Fibroblast of skin of right biceps (primary cell): ENCODE measurements at places on chromosomes 6 and 20.

DNA sequence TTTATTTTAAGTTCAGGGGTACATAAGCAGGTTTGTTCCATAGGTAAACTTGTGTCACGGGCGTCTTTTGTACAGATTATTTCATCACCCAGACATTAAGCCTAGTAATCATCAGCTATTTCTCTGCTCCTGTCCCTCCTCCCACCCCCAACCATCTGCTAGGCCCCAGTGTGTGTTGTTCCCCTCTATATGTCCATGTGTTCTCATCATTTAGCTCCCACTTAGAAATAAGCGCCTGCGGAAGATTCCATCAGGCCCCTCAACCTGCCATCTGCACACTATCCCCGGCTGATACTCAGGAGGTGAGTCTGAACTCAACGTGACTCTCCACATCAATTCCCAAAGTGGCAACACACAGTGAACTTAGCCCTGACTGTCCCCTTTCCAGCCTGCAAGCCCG lies 228.0 kb upstream of the SYNDIG1 start:
- DNase-seq = no peak

DNA sequence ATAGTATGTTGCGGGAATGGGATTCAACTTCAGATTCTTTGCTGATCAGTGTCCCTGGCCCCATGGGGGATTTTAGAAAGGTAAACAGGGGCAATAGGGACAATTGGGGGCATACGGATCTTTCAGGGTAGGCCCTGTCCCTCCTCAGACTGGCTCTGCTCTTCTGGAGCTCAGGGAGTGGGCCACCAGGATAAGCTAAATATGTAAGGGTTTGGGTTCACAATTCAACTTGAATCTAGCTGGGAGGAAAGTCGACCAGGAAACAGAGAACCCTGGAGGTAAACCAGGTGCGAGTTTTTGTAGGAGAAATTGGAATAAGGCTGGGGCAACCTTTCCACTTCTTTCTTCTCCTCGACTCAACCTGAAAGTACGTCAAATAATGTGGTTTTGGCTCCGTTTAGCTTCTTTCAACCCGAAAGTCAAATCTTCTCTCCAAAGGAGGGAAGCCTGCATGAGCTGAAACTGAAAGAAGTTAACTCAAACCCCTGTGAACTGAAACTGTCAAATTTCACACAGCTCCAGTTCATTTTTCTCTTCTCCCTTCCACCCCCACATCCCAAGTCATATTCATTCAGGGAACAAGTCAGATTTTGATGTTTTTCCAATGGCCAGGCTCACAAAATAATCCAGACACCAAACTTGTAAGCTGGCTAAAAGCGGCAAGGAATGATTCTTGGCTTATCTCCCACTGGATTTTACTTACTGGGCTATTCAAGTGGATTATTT lies 278.2 kb downstream of the CLIC5 start:
- no peak for DNase-seq

DNA sequence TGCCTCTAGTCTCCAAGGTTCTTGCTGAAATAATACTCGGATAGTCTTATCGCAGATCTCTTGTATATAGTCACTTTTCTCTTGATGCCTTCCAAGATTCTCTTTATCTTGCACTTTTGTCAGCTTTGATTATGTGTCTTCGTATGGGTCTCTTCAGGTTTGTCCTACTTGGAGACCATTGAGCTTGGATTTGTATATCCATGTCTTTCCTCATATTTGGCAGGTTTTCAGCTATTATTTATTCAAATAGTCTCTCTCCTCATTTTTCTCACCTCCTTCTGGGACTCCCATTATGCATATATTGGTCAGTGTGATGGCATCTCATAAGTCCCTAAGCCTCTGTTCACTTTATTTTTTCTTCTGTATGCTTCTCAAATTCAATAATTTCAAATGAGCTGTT lies 23.0 kb downstream of the ECI2 start:
- DNase-seq = no peak

GRCh38 chr6:121548131-121548530 lies 112.7 kb downstream of the GJA1 start:
- DNase-seq = no peak

- no peak for DNase-seq
Observed at GRCh38 chr6:32387589-32388340, 16.1 kb upstream of the TSBP1 start.

DNA sequence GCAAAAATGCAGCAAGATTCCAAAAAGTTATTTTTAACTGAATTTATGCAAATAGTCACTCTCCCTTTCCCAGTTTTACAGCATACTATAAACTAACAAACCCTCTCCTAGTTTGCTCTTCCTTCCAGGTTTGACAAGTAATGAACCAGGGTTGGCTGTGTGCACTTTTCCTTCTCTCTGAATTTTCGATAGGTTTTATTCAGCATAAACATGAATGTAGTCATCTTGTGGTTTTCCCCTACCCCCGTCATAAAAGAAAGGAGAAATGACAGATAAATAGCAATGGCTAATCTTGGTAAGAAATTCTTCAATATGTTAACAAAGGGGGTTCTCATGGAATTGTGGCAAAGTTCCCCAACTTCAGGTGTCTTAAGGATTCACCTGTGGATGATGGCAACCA lies 26.3 kb downstream of the PRDM1 start:
- peak; percentile 62 for DNase-seq

- DNase-seq = peak; percentile 42
Observed at GRCh38 chr6:143961886-143962878, 45.9 kb downstream of the PLAGL1 start.

DNA sequence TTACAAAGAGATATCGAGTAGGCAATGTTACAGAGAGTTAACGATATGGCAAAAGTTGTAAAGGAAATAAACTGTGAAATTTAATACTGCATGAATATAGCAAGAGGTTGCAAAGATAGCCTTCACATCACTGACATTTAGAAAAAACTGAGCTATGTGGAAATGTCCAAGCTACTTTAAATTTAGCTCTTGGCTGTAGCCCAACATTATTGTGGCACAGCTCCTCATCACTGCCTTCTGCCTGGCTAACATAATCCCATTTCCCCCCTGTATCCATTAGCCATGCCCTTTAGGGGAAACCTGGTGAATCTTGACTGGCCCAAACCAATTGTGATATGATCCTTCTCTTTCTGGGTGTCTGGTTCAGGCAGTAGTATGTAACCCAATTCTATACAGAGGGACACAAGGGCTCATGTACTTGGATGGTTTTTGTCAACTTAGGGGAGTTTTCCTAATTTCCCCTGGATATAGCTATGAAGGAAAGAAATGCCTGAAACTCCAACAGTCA lies 115.4 kb downstream of the PFDN4 start:
- peak; percentile 35 for DNase-seq

GRCh38 chr6:155187994-155188706 lies 75.7 kb upstream of the CLDN20 start:
- peak; percentile 21 for DNase-seq

DNA sequence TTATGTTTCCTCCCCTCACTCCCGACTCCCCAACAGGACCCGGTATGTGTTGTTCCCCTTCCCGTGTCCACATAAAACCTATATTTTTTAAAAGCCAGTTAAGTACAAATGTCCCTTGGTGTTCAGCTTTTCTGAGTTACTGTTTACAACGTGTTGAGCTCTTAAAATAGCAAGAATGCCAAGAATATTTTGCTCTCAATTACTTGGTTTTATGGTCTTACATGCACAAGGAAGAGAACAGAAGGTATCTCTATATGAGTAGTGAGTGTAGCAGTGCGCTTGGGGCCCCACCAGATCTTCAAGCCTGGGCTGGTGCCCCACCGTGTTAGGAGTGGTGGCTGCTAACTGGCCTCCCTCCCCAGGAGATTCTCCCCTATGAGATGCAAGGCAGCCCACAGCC lies 75.3 kb downstream of the RIN2 start:
- DNase-seq = no peak

DNA sequence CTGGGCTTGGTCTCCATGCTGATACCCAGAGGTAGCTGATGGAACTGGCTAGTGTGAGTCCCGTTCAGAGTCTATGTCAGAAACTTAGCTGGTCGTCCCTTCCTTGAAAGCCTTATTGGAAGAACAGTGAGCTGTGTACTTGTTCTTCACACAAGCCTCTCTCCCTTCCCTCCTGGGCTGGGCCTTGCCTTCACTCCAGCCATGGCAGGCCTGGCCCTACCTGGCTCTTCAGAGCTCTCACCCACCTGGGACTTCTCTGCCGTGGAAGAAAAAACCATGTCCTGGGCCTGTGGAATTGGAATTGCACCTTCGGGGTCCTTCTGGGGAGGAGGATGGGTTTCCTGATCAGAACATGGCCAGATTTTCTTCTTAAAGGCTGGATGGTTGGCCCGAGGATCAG lies 20.3 kb upstream of the ZNF831 start:
- no peak for DNase-seq

DNA sequence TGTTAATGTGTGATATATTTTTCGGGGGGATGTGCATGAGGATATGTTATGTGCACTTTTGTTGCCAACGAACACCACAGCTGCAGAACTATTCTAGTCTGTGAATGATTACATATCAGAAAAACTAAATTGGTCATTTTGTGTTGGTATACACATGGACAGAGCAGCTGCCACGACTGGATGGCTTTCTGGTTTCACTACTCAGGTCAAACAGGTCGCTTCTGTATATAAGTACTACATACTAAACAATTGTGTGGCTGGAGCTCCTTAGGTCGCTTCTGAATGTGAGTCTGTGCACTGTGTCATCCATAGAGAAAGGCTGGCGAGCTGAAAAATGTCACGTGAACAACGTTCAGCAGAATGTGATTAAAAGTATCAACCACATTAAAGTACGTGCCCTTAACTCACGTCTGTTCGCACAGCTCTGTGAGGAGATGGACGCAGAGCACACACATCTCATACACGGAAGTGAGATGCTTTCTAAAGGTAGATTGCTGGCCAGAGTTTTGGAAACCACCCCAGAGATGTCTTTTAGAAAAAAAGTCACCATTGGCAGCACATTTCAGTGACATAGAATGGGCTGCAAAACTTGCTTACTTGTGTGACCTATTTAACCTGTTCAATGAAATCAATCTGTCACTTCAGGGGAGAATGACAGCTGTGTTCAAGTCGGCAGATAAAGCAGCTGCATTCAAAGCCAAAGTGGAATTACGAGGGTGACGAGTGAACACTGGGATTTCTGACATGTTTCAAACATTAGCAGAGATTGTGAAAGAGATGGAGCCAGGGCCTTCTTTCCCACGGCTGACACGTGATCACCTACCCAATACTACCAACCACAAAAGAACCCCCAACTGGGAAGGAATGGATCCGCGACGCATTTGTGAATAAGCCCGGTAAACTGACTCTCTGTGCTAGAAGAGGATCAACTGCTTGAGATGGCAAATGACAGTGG lies 176.6 kb downstream of the PDE10A start:
- DNase-seq = no peak

DNA sequence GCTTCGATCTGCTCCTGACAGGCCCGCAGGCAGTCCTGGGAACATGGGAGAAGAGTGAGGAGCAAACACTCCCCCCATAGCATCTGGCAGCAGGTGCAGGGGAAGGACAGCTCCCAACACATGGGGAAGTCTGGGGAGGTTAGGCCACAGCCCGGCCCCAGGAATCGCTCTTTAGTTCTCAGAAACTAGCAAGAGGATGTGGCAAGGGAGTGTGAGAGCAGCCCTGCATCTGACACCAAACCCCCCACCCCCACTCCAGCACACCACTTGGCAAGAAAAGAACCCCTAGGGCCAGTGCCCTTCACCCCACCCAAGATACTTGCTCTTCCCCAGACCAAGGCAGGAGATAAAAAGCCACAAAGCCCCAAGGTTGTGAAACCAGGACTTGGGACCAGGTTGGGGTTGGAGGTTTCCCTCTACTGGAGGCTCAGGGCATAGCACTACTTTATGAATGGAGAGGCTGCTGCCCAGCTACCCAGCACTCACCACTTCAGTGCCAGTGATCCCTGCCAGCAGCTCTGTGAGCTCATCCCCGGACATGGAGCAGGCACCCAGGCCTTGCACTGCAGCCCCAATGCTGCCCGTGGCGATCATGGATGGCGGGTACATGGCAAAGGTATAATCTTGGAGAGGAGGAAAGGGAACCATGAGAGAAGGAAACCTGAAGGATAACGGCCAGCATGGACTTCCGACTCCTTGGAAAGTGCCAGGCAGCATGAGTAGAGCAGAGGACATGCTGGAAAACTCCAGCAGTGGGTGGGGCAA lies 5.4 kb downstream of the CCND3 start:
- peak; percentile 80 for DNase-seq

DNA sequence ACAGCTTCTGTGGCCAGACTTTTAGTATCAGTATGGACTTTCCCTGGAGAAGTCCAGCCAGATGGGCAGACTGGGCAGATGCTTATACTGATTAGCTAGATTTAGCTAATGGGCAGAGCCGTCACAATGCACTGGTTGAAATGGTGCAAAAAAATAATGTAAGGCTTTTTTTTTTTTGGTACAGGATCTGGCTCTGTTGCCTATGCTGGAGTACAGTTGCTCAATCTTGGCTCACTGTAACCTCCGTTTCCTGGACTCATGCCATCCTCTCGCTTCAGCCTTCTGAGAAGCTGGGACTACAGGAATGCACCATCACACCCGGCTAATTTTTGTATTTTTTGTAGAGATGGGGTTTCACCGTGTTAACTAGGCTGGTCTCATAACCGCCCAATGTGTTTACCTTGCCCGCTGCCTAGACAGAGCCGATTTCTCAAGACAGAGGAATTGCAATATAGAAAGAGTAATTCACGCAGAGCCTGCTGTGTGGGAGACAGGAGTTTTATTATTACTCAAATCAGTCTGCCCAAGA lies 16.4 kb upstream of the KIFC1 start:
- DNase-seq = peak; percentile 84

GRCh38 chr20:37915434-37915787 lies 12.5 kb downstream of the VSTM2L start:
- no peak for DNase-seq

GRCh38 chr6:154496793-154497517 lies 13.5 kb downstream of the CNKSR3 start:
- no peak for DNase-seq

DNA sequence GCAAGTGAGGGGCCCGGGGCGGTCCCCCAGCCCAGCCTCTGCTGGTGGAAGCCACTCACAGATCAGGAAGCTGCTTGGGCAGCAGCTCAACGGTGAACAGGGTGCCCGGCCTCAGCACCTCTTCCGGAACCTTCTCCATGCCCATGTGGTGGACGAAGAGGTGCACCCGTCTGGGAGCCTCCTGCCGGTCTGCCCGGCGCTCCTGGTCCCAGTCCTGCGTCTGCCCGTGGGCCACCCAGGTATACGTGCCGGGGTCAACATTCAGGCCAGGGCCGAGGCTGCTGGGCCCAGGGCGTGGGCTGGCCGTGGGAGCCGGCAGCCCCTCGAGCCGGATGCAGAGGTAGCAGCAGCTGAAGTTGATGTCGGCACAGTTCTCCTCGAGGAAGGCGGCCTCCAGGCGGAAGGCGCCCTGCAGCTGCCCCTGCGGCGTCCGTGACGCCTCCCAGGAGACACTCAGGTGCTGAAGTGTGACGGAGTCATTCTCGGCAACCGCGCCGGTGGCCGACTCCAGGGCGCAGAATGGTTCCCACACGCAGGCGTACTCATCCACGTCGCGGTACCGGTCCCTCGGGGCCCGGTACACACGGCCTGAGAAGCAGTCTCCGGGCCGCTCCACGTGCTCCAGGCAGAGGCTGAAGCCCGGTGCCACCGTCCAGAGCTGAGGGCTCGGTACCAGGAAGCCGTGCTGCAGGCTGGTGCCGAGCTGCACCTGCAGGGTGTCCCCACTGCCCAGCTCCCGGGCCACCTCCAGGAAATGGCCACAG lies 8.7 kb downstream of the FNDC11 start:
- DNase-seq = no peak

- no peak for DNase-seq
Observed at GRCh38 chr6:45837541-45838200, 178.0 kb downstream of the CLIC5 start.

GRCh38 chr6:42754759-42755158 lies 8.9 kb upstream of the TBCC start:
- DNase-seq = no peak

GRCh38 chr6:160248538-160248937 lies 10.1 kb downstream of the SLC22A2 start:
- DNase-seq = peak; percentile 6

GRCh38 chr6:79780881-79781280 lies 149.8 kb downstream of the SH3BGRL2 start:
- DNase-seq = no peak
